ENCODE measurements at places on chromosomes 16 and 17.

GRCh38 chr17:40813804-40814203 is 8.6 kb downstream of the KRT10 start:
- DNase-seq: no peak

GRCh38 chr16:17177242-17177958 is 293.4 kb downstream of the XYLT1 start:
- DNase-seq: no peak

GRCh38 chr17:80425835-80426426 is 11.0 kb downstream of the ENDOV start:
- no peak for DNase-seq

- no peak for DNase-seq
Measured at GRCh38 chr16:5668553-5668952, 571.0 kb upstream of the EEF2KMT start.

GRCh38 chr16:85425074-85425662 is 188.0 kb upstream of the GSE1 start:
- DNase-seq: no peak

DNA sequence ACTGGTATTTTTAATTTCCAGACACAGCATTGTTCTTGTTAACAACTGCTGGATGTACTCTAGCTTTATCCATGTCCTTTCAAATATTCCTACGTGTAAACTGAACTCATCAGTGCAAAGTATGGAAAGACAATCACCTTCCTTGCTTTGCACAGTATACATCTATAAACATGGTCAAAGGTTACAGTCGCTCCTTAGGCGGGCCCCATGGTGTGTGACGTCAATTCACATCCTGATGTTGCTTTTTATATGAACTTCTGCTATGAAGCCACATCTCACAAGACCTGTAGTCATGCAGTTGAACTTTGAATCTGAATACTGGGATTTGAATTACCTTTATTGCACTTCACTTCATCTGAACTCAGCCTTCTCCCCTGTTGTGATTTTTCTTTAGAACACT is 447.6 kb upstream of the PSMD7 start:
- DNase-seq: no peak

GRCh38 chr17:20009302-20010098 is at the start of gene SPECC1:
TSS of gene SPECC1 (plus strand) at chr17:20009359. CDS start at chr17:20096652, 87,293 bp downstream.
- peak; percentile 79 for DNase-seq

DNA sequence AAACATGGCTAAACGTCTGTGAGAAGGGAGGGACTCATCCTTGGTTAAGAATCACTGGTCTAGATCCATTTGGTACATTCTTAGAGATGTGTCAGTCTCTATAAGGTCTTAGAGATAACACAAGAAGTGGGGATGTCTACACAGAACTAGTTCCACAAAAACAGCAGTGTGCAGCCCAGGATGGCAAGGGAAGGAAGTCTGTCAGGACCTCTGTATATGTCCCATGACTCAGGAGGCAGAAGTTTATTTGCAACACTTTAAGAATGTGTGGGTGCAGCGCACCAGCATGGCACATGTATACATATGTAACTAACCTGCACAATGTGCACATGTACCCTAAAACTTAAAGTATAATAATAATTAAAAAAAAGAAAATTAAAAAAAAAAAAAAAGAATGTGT is 548.5 kb upstream of the SOX9 start:
- no peak for DNase-seq

GRCh38 chr16:78796221-78796866 is 696.9 kb downstream of the WWOX start:
- no peak for DNase-seq

- DNase-seq: no peak
Measured at GRCh38 chr16:82265809-82266208, 95.8 kb upstream of the MPHOSPH6 start.

Data from T-helper 2 cell (primary cell).